Daoy (cell line): ENCODE measurements at places on chromosomes 12 and 14. TPM values are rescaled to one million over a fixed set of nuclear protein-coding genes. Genes with fewer than 3 reads are reported as not detected.

GRCh38 chr12:125218952-125219351, 153.7 kb downstream of the AACS start:
- no peak for DNase-seq

DNA sequence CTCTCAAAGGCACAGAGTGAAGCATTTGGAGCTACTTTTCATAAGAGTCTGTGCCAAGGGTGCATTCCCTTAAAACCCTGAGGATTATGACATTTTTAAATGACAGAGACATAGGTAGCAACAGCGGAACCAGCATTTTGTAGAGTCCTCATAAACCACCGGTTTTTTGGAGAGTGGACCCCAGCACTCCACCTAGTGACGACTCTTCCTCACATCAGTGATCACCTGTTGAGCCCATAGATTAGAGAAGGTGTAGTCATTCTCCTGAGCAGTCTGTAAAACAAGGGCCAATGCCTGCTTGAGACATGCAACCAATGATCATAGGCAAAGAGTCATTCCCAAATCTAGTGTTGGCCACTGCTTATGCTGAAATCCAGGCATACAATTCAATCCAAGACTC, 399.1 kb downstream of the GXYLT1 start:
- DNase-seq, result no peak

The LRRK2 gene
- total RNA-seq, result 0.92 and 1.5 TPM in 2 replicates

The AKAP6 gene
- 0.48 and 2.1 TPM in 2 replicates for total RNA-seq

- DNase-seq, result no peak
Observed at GRCh38 chr14:90979515-90979914, 80.9 kb downstream of the RPS6KA5 start.

The PAWR gene
- total RNA-seq, result 72.0 and 87.3 TPM in 2 replicates

The ART4 gene
- total RNA-seq, result not detected in 2 replicates

- no peak for DNase-seq
Observed at GRCh38 chr12:115308918-115309317, 624.9 kb upstream of the TBX3 start.

The ABCD2 gene
- total RNA-seq, result 0.11 TPM in 1 of 2 replicates, not detected in the other

GRCh38 chr14:72155379-72155993, 223.3 kb downstream of the RGS6 start:
- DNase-seq, result no peak

- peak; percentile 57 for DNase-seq
Observed at GRCh38 chr12:68310370-68310769, 21.8 kb downstream of the MDM1 start.

GRCh38 chr12:102740141-102740955, 176.7 kb downstream of the PAH start:
- no peak for DNase-seq

- no peak for DNase-seq
Observed at GRCh38 chr14:104782086-104782807, 13.3 kb downstream of the AKT1 start.

DNA sequence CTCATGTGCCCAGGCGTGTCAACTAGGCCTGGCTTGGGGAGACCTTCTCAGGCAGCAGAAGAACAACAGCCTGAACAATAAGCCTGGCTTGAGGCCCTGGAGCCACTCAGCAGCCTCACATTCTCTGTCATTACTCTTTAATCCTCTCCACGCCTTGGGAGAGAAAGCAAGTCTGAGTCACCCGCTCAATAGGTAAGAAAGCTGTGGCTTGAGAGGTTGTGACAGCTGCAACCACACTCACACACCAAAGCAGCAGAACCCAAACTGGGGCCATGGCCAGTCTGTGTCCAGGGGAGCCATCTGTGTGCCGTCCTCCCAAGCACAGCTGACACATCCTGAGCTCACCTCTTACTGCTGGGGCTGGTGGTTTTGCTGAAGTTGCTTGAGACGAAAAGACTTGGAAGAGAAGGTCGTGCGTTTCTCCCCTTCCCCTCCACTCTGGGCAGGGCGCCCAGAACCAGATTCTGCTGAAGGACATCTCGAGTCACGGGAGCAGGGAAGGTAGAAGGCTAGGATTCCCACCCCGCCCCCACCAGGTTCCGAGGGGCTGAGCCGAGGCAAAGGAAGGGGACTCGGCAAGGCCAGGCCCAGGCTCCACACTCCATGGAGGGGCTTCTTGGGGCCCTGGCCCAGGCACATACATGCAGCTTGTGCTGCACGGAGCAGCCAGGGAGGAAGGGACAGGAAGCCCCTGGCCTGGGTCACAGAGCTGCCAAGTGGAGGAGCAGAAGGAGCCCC, 5.5 kb downstream of the TMEM63C start:
- peak; percentile 92 for DNase-seq

The TAS2R9 gene
- not detected in 2 replicates for total RNA-seq

The OR4N2 gene
- not detected in 2 replicates for total RNA-seq

DNA sequence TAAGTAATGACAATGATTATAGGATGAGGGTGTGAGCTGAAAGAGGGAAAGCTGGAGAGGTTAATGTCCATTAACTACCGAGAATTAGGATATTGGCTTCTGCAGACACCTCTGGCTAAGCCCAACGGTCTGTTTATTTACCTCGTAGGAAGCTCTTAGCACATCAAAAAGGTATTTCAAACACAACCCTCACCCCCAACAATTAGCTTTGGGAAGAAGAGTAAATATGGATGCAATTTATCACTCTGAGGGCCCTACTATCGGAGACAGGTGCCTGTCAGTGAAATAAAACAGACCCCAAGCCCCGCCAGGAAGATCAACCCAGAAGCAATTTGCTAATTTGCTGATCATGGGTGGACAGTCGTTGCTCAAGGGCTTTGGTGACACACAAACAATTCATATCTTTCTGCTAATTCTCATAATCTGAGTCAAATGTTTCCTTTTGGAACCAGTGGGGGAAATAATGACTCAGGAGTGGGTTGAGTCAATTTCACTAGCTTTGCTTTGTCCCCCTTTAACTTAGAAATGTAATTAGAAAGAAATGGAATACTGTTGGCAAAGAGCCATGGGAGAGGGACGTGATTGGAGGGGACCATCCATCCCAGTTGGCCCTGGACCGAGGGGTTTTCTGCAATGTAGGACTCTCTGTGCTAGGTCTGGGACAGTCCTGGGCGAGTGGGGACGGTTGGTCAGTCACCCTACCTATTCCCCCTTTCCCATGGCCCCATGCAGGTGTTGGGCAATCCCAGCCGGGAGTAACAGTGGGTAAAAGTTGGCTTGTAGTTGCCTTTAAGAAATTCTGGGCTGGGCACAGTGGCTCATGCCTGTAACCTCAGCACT, 99.1 kb upstream of the MED13L start:
- DNase-seq, result peak; percentile 71
